ENCODE measurements at places on chromosomes 13 and 19.

DNA sequence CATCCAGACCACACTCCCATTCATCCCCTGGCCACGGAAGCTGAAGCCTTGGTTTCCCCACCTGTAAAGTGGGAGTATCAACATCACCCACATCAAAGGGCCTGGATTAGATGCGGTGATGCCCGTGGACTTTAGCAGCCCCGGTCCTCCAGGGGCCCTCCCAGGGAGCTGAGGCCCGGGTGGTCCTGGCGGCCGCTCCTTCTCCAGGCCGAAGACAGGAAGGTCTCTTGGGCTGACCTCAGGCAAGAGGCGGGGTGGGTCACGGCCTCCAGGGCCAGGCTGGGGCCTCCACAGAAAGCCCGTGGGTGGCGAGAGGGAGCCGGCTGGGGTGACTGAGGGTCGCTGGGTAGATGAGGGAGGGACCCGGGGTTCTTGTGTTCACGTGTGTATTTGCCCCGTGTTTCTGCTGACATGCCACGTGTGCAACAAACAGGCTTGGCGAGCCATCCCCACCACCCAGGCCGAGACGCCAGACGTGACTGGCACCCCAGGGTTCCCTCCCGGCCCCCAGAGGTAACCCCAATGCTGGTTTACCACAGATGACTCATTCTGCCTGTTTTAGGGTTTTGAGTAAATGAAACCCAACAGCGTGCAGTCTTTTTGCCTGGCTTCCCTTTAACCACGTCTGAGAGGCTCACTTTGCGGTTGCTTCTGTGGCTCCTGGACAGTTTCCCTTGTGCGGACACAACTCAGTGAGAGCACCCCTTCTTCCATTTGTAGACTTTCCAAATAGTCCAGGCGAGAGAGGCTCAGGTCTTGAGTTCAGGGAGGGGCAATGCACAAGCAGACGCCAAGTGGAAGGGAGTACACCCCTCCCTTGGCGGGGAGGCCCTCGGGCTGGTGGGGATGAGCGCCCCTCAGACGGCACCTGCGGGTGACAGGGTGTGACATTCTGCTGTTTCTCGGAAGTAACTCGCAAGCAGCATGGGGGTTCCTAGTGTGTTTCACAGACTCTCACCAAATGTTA is 42.9 kb downstream of the C13orf46 start:
- DNase-seq: no peak

DNA sequence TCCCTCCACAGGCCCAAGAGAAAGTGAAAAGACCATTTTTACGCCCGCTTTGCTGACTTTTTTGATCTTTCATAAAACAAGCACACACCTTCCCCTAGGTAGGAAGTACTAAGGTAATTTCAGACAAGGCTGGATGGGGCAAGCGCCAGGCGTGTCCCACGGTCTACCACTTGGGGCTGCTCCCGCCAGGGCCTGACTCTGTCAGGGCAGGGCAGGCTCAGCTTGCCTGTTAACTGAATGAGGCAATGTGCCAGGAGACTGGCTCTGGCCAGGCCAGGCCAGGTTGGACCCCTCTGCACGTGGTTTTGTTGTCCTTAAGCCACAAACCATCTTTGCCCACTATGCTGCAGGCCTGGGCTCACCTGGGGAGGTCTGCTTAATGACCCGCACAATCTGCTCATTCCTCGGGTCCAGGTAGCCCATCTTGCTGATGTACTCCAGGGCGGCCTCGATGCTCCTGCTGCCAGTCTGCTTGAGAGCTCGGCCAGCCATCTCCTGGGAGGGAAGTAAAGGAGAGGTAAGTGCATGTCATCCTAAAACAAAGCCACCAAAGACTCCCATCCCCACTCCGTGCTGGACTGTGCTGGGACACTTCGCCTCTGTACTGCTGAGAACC is 70.4 kb downstream of the LATS2 start:
- no peak for DNase-seq

DNA sequence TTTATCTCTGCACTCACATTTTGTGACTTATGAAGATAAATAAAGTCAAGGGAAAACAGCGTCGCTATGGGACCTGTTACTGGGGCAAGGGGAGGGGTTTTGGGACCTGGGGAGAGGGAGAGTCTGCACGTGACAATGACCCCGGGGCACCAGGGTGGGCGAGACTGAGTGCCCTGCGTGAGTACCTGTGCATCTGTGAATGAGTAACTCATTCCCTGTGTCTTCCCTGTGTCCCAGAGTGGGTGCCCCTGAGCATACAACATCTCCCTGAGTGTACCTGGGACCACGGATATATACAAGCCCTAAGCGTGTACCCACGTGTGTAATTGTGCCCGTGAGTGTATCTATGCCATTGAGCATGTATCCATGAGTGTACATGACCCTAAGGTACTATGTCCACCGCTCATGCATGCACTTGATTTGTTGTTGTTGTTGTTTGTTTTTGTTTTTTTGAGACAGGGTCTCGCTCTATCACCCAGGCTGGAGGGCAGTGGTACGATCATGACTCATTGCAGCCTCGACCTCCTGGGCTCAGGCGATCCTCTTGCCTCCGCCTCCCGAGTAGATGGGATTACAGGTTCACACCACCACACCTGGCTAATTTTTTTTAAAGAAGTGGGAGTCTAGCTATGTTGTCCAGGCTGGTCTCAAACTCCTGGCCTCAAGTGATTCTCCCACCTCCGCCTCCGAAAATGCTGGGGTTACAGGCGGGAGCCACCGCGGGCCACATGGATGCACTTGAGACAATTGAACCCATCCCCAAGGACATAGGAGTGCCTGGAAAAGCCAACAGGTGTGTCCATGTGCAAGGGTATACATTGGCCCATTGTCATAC is 645 bp upstream of the TRAPPC5 start:
- no peak for DNase-seq

- DNase-seq: no peak
These were observed 141.7 kb downstream of the SOX1 start for GRCh38 chr13:112208656-112209055.

- no peak for DNase-seq
These were observed 8.9 kb upstream of the ZNF527 start for GRCh38 chr19:37361994-37362393.

DNA sequence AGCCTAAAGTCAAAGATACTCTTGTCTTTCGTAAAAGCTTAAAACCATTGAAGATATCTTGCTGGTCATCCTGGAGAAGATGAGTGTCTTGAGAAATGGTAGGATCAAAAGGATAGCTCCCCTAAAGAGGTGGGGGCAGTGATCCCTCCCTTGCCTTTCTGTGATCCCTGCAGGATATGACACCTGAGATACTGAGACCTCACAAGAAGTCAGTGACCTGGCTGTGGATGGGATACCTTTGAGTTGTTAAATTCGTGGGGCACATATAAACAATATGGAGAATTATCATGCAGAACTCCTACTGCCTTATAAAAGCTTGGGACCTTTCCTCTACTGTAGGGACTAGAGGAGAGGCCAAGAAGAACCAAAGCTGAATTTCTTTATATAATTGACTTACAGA is 21.4 kb downstream of the STOML3 start:
- DNase-seq: no peak

GRCh38 chr19:14614099-14614412 is 31.2 kb downstream of the CLEC17A start:
- DNase-seq: no peak

- DNase-seq: no peak
These were observed 3.6 kb downstream of the POP4 start for GRCh38 chr19:29609636-29610035.

- no peak for DNase-seq
These were observed 14.4 kb upstream of the SYCN start for GRCh38 chr19:39218230-39219007.

- DNase-seq: peak; percentile 46
These were observed 29.0 kb downstream of the CKM start for GRCh38 chr19:45293682-45294081.

- DNase-seq: no peak
These were observed 21.2 kb downstream of the CCNA1 start for GRCh38 chr13:36453516-36453915.

- no peak for DNase-seq
These were observed 341.6 kb downstream of the DNAJC15 start for GRCh38 chr13:43365039-43365344.

DNA sequence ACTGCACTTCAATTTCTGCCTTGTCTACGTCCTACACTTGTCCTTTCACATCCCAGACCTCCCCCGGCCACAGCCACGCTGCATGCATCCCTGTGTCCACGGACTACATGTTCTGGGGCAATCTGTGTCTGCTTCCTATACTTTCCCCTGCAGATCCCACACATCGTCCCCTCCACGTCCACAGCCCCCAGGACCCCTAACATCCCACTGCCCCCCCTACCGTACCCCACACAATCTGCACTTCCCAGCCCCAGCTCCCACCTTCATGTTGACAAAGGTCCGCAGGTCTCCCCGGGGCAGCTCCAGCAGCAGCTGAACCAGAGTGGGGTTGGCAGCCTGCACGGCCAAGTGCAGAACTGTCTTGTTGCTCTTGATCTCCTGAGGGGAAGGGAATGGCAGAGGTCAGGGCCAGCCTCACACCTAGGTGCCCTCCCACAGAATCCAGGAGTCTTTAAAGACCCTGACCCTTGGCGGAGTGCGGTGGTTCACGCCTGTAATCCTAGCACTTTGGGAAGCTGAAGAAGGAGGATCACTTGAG is 10.2 kb downstream of the NFKBID start:
- DNase-seq: no peak

DNA sequence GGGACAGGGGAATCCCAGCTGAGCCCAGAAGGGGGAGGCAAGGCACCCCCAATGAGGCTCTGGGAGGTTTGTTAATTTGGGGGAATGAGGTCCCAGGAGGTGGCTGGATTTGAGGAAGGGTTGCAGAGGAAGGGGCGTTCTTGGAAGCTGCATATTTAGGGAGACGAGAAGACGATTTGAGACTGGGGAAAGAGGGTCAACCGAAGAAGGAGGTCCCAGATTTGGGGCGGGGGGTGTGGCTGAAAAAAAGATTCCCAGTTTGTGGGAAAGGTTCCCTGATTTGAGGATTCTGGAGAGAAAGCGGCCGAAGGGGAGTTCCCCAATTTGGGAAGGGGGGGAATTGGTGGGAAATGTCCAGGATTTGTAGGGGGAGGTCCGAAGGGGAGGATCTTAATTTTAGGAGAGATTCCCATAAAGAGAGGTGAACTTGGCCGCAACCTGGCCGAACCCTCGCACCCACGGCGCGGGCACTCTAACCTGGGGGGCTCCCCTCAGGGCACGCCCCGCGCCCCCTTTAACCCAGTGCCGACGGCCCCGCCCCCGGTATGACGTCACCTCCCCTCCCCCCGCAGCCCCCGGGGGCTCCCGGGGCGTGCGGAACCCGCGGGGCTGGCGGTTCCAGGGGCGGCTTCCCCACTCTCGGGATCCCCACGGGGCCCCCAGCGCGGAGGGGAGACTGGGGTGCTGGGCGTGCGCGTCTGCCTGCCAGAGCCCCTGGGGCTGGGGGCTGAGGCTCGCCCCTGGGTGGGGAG is 1.2 kb downstream of the PTPRS start:
- DNase-seq: no peak

DNA sequence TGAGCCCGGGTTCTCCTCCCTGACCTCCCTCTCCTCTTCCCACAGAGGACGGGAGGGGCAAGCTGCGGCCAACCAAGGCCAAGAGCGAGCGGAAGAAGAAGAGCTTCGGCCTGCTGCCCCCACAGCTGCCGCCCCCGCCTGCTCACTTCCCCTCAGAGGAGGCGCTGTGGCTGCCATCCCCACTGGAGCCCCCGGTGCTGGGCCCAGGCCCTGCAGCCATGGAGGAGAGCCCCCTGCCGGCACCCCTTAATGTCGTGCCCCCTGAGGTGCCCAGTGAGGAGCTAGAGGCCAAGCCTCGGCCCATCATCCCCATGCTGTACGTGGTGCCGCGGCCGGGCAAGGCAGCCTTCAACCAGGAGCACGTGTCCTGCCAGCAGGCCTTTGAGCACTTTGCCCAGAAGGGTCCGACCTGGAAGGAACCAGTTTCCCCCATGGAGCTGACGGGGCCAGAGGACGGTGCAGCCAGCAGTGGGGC is 162.2 kb downstream of the KDM4B start:
- DNase-seq: no peak

DNA sequence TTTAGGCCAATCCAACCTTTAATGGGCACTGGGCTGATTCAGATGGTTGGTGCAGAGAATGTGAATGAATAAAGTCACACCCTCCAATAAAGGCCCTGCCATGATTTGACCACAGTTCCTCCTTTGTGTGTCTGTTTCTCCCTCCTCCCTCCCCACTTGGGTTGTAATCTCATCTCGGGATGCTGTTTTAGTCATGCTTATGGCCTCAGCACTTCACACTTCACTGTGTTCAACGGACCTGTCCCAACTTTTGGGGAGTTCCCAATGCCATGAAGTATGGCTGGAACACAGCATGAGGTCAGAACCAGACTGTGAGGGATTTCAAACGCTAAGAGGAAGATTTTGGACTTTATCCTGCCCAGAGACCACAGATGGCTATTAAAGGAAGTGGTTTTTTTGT is 5.6 kb upstream of the RAB8A start:
- no peak for DNase-seq

- DNase-seq: no peak
These were observed 1726.0 kb downstream of the EFNB2 start for GRCh38 chr13:104809483-104809882.

DNA sequence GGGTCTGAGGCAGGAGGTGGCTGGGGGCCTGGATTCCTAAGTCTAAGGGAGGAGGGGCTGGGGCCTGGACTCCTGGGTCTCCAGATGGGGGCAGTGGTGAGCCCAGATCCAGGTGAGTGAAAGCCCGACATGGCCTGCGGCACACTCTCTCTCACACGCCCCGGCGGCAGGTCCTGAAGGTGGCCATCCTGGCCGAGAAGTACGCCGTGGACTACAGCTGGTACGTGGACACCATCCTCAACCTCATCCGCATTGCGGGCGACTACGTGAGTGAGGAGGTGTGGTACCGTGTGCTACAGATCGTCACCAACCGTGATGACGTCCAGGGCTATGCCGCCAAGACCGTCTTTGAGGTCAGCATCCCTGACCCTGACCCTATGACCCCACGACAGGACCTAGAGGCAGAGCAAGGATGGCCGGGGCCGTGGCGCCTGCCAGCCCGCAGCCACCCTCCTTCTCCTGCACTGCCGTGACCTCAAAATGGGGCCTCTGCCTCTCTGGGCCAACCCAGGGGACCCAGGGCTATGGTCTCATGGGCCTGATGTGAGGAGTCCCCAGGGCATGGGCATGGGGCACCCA is 13.2 kb downstream of the FUZ start:
- no peak for DNase-seq
